ENCODE measurements at places on chromosomes 4 and X.

GRCh38 chr4:87042221-87042620, 107.4 kb downstream of the AFF1 start:
- no peak for DNase-seq

DNA sequence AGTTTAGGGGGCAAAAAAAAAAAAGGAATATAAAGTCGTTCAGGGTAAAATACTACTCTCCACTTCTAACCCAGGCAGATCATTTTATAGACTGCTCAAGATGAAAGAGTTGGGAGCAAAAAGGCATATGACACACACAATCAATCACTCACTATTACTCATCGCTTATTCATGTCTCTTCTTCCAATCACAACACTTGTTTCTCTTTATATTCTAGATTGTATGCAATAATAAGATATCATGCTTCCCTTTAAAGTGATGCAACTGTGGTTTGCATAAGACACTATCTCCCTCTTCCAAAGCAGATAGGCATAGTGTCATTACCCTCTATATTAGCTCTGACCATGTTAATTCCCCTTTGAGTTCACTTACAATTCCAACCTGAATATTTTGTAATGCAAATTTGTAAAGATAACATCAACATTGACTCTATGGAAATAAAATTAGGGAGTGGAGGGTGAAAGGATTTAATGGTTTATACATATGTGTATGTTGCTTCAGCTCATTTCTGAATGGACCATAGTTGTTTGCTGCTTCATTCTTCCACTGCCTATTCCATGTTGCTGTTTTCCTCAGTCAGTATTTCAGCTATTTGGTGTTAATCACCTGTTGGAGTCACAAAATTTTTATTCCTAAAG, 154.9 kb upstream of the EPHA5 start:
- DNase-seq = no peak

- DNase-seq = no peak
Observed at GRCh38 chrX:2503591-2504500, 3.1 kb upstream of the DHRSX start.

DNA sequence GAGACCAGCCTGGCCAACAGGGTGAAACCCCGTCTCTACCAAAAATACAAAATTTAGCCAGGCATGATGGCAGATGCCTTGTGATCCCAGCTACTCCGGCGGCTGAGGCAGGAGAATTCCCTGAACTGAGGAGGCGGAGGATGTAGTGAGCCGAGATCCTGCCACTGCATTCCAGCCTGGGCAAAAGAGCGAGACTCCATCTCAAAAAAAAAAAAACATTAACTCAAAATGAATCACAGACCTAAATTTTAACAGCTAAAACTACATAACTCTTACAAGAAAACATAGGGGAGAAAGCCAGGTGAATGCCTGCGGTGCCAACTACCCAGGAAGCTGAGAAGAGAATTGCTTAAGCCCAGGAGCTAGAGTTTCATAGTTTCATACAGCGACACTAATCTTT, 54.8 kb downstream of the TMEM165 start:
- DNase-seq = no peak

DNA sequence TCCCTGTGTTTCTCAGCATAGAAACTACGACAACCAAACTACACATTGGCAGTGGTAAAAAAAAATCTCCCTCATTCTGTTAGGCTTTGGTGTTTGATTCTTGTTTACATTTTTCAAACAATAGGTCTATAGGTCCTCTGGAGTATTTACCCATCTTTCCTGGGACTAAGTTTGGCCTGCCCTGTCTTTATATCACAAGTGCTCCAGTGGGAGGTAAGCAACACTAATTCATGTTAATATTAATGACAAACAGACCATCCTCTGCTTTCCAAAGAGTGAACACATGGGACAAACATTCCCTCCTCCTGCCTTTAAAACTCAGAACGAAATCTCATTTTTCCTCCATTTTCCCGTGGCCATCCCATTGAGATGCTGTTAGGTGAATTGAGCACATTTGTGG, 514.1 kb upstream of the INTU start:
- DNase-seq = no peak

All from femur (tissue), 1 donor.